ENCODE measurements at places on chromosomes 6 and 20.

GRCh38 chr6:169188475-169188874 lies 65.2 kb downstream of the THBS2 start:
- no peak for DNase-seq

DNA sequence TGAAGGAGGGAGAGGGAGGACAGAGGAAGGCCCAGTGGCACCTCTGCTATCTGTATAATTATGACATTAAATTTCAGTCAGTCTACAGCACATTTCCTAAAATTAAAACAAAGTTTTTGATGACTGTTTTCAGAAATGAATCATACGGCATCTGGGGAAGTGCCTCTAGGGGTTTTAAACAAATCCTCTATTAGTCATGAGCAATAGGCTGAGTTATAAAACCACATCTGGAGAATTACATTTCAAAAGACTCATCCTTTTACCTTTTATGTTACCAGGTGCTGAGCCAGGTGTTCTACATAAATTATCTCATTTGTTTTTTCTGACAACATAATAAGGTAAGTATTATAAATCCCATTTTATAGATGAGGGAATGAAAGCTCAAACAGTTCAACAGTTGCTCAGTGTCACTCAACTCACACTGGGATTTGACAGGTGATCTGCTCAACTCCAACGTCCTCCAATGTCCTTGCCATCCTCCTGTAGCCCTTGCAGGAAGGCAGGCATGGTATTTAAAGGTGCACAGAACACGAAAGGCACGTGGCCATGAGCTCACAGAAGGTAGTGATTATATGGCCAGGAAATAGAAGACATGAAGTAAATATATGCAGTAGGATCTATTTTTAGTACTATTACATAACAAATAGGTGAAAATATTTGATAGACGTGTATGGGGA lies 184.2 kb upstream of the MAN1A1 start:
- DNase-seq, result no peak

GRCh38 chr20:12064540-12064939 lies 146.8 kb downstream of the BTBD3 start:
- DNase-seq, result no peak

GRCh38 chr6:71621918-71622519 lies 264.3 kb upstream of the RIMS1 start:
- no peak for DNase-seq

GRCh38 chr6:25477006-25477590 lies 174.9 kb upstream of the SCGN start:
- DNase-seq, result no peak

GRCh38 chr6:36718560-36718959 lies 20.9 kb downstream of the RAB44 start:
- DNase-seq, result no peak

All from erythroblast (primary cell).